GM19239 (cell line): ENCODE measurements at places on chromosomes 7 and 10.
A peak's percentile ranks its signal among the peaks of the same experiment; 100 is the strongest.

GRCh38 chr7:109224100-109224499, 654.4 kb downstream of the DNAJB9 start:
- no peak for DNase-seq

- no peak for DNase-seq
These were observed 14.1 kb downstream of the CUL1 start for GRCh38 chr7:148712678-148713329.

GRCh38 chr7:120272701-120273475, at the start of gene KCND2:
KCND2 (plus strand) TSS chr7:120273175.
- peak; percentile 23 for DNase-seq

- DNase-seq = no peak
These were observed 83.0 kb upstream of the FAM180A start for GRCh38 chr7:135831455-135832195.

DNA sequence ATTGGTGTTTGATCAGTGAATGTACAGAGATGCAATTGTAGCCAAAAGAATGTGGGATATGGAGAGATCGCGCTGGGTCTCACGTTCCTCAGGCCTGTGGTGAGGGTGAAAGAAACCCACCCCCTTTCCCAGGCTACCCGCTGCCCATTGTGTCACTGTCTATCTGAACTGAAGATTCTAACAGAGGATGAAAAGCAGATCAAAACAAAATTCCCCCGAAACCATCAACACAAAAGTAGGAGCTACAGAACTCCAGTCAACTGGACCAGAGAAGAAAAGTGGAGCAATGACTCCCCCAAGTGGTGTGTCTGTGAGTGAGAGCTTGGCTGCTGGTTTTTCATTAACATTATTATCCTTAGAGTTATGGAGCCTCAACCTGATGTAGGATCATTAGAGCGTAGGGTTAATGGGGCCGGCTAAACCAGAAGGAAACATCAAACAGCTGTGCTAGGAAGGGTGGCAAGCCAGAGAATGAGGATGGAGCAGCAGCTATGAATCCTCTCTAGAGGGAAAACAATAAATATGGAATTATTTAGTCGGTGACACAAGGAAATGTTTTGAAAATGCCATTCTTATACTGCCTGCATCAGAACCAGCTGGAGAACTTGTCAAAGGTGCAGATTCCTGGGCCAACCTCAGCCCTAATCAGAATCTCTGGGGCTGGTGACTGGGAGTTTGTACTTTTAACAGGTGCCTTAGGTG, 38.3 kb downstream of the AKR1B1 start:
- DNase-seq = no peak

DNA sequence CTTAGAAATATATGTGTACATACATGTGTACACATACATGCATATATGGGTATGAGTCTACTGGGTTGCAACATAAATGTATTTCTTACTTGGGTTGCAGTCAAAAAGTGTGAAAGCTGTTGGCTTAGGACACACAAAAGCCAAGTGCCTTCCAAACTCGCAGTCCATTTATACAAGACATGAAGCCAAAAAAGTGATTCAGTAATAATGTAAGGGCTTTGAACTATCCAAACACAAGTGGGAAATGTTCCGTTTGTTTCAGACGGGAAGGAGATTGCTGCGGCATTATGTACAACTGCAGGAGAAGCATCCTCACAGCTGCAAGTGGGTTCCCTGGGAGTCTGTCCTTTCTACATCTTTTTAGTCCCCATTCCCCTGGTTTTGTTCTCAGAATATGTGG, 513.6 kb downstream of the SORCS3 start:
- DNase-seq = no peak

DNA sequence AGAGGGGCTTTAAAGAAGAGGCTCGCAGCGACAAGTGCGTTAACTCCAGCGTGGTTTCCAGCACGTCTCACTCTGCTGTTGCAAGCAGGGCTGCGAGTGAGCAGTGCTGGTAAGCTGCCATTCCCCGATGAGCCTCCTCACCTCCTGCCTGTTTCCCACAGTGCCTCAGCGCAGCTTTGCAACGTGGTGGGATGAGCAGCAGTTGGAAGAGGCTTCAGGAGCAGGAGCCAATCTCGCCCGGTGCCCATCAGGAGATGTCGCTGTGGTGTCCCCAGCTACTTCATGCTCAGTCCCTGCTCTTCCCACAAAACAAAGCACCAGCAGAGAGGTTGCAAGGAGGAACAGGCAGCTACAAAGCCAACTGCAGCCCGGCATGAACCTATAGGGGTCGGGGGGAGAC, 2.4 kb upstream of the ADARB2 start:
- no peak for DNase-seq

DNA sequence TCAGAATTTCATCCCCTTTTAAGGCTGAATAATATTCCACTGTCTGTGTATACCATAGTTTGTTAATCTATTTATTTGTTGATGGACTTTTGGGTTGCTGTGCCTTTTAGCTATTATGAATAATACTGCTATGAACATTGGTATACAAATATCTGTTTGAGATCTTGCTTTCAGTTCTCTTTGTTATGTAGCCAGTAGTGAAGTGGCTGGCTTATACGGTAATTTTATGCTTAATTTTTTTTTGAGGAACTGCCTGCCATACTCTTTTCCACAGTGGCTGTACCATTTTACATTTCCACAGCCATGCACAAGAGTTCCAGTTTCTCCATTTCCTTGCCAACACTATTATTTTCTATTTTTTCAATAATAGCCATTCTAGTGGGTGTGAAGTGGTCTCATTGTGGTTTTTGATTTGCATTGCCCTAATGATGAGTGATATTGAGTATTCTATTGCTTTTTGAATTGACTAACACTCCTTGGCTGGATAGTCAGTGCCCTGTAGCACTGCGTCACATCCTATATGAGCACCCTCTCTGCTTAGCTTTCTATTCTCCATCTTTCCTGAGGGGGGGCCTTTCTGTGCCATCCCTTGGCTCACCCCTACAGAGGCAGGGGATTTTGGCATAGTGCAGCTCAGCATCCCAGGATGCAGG, 29.4 kb upstream of the RAPGEF5 start:
- no peak for DNase-seq

DNA sequence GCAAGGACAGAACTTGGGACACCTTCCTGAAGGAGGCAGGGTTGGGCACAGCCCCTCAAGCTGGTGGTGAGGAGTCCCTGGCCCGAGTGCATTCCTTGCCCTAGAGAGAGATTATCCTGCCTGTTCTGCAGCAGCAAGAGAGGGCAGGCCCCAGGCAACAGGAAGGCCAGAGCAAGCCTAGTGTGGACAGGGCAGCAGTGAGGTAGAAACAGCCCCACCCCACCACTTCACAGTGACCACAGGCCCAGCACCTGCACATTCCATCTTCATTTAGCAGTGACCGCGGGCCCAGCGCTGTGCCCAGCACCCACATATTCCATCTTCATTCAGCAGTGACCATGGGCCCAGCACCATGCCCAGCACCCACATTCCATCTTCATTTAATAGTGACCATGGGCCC, 16.4 kb upstream of the TMEM72 start:
- DNase-seq = no peak

DNA sequence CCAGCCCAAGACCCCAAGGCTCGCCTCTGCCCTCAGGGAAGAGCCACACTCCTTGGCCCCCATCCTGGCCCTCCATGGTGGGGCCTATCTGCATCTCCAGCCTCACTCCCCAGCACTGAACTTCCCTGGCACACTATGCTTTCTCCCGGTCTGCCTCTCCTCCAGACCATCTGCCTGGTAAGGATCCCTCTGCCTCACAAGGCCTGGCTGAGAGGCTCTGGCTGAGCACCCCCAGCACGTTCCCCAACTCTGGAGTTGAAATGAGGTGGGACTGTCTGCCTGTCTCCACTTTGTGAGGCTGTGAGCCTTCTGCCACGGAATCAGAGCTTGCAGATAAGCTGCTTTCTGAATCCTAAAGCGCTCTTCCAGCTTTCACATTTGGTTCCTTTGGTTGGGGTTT, 220.7 kb downstream of the TNS3 start:
- DNase-seq = no peak

DNA sequence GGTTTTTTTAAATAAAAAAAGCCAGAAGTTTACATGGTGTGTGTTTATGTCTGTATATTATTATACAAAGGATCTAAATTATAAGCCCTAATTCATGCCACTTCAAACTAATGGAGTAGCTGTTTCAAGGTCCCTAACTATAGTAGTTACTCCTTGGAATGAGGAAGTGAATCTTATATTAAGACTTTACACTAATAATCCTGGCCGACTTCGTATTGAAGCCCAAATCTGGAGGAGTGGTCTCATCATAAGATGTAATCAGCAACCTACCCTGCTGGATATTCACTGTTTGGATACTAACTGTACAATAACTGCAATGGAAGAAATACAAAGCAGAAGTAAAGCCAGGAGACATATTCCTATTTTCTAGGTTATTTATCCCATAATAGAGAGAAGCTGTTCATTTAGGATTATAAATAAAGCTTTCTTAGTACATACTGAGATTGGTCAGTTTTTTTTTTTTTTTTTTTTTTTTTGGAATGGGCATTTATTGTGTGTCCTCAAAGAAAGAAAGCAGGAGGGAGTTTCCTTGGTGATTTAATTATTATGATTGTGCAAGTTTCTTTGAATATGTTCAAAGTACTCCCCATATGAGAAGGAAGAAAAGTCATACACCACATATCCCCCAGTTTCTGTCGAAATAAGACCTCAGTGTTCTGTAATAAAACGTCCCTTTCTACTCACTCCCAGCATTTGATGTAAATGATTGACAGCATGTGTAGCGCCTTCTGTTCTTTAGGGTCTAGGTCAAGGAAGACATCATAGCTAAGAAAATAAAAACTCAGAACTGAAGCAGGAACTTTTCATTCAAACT, 397.8 kb downstream of the EXOC4 start:
- DNase-seq = no peak

- no peak for DNase-seq
These were observed 48.5 kb upstream of the LAMB1 start for GRCh38 chr7:108051454-108051853.

- DNase-seq = no peak
These were observed 412.4 kb upstream of the MKI67 start for GRCh38 chr10:128538671-128539070.

DNA sequence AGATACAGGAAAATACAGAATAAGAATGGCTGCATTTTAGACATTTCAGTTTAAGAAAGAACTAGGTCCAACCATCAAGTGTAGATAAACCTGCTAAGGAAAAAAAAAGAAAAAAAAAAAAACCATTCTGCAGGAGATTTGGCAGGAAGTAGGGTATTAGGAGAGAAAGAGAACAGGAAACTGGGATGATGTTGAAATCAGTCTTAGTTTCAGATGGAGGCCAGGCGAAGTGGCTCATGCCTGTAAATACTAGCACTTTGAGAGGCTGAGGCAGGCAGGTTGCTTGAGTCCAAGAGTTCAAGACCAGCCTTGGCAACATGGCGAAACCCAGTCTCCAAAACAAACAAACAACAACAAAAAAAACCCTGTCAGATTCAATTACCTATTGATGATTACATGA, 120.2 kb downstream of the RAB11FIP2 start:
- DNase-seq = no peak

- no peak for DNase-seq
These were observed 97.2 kb upstream of the SEMA3A start for GRCh38 chr7:84291756-84292155.

DNA sequence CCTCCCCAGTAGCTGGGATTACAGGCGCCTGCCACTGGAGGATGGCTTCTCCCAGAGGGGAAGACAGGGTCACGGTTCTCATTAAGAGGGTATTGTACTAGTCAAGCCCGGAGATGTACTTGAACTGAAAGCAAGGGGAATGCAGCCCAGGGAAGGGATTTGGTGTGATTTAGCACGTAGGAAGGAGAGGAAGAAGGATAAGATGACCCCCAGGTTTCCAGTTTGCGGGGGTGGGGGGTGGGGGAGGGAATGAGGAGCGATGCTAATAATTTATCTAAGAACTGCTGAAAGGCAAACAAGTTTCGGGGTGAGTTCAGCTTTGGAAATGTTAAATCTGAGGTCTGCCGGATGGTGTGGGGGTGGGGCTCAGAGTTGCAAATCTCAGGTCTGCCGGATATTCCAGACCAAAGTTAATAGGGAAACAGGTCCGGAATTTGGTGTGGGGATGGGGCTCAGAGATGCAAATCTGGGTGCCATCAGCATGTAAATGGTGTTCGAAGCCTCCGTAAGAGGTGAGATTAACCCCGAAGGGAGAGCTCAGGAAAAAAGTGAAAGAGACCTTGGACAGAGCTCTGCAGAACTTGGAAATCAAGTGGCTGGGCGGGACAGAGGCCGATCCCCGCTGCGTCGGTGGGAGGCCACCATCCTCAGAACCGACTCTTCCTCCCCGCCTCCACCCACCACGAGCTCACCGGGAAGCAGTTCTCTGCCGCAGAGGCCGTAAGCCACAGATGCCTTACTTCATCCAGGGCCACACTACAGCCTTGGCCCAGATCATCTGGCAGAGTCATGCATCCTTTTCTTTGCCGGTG, 1.6 kb upstream of the SEPHS1 start:
- DNase-seq = no peak

- no peak for DNase-seq
These were observed 6.1 kb upstream of the UBE2H start for GRCh38 chr7:129958643-129959470.

DNA sequence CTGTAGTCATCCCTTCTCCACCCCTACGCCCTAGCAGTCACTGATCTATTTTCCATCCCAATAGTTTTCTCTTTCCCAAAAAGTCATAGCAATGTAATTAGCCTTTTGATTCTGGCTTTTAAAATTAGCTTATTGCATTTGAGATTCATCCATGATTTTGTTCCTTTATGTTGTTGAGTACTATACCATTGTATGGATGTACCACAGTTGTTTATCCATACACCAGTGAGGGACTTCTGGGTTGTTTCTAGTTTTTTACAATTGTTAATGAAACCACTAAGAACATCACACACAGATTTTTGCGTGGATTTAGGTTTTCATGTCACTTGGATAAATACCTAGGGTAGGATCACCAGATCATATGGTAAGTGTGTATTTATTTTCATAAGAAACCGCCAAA, 16.1 kb downstream of the FHIP2A start:
- no peak for DNase-seq

DNA sequence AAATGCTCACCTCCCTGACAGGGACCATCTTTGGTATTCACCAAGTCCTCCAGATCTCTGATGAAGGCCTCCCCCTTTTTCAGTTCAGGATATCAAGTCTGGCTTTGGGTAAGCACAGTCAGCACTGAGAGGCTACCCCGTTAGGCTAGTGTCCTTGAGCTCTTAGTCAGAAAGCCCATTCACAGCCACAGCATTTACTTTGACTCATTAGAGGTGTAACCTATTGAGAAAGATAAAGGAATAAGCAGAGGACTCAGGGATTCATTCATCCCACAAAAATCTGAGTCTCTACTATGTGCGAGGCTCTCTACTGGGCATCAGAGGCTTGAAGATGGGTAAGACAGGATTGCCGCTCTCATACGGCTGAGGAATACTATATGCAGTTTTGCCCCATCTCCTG, 14.0 kb upstream of the RAMP3 start:
- DNase-seq = no peak

- no peak for DNase-seq
These were observed 23.9 kb downstream of the SCD start for GRCh38 chr10:100370714-100371481.
